ENCODE measurements at places on chromosomes 5 and 9. TPM values are rescaled to one million over a fixed set of nuclear protein-coding genes. Genes with fewer than 3 reads are reported as not detected.

GRCh38 chr9:136734837-136735496 lies 7.8 kb downstream of the LCN10 start:
- DNase-seq, result no peak

DNA sequence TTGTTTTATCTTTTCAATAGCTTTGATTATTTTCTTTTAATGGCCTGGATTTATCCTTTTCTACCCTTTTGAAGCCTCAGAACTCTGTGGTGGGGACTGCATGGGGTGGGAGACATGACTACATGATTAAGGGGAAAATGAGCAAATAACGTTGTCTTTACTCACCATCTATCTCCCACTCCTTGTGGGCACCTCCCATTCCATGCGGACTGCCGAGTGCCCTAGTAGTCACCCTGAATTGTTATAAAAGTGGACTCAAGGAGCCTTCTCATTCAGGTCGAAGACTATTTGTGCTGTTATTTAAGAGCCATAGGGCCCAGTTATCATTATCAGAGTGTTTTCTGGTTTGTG lies 281.8 kb downstream of the MLLT3 start:
- DNase-seq, result no peak

DNA sequence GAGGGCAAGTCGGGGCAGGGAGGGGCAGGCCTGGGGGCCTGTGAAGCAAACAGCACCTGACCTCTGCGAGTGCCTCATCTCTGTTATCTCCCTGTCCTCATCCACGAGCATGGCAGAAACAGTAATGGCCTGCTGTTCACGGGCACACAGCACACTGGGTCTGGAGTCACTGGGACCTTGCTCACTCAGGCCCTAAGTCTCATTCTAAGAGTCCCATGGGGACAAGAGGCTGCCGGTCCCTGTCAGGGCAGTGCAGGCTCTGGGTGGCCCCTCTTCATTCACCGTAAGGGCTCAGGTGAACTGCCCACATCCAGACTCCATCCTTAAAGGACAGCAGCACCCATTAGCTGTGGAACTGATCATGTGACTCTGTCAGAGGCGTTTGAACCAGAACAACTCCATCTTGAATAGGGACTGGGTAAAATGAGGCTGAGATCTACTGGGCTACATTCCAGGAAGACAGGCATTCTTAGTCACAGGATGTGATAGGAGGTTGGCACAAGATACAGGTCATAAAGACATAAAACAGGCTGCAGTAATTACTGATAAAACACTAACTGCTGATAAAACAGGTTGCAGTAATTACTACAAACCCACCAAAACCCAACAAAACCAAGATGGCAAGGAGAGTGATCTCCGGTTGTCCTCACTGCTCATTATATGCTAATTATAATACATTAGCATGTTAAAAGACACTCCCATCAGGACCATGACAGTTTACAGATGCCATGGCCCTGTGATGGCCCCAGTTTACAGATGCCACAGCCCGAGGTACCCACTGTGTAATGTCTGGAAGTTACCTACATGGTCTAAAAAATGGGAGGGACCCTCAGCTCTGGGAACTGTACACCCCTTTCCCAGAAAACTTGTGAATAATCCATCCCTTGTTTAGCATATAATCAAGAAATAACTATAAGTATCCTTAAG lies 28.7 kb downstream of the BICD2 start:
- no peak for DNase-seq

GRCh38 chr9:98087420-98088354 lies 31.2 kb downstream of the NANS start:
- DNase-seq, result peak; percentile 56

Gene FGD3
- 193 TPM for total RNA-seq

Gene MGAT4B
- total RNA-seq, result 143 TPM

Gene INSL4
- not detected for total RNA-seq

Gene BASP1
- total RNA-seq, result 1.3 TPM
